Activated CD4-positive, alpha-beta T cell treated with anti-CD3 and anti-CD28 coated beads, Interleukin-2, amount 50 U/mL, for 16 hours (primary cell): ENCODE measurements at places on chromosomes 7 and 10.

GRCh38 chr10:94293354-94293753, 69.4 kb downstream of the NOC3L start:
- no peak for DNase-seq

DNA sequence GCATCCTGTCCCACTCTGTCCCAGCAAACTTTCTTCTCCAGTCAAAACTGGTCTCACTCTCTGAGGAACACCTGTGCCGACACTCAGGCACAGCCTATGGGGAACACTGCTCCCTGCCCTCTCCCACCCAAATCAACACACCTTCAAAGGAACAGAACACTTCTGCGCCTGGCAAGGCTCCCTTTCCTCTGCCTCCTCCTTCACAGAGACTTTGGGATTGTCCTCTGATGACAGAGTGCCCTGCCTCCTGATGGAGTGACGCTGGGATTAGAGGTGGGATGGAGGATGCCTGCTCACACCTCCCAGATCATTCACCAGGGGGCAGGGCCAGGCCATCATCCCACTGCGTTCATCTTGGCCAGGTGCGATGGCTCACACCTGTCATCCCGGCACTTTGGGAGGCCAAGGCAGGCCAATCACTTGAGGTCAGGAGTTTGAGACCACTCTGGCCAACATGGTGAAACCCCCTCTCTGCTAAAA, 26.5 kb downstream of the KLF6 start:
- no peak for DNase-seq

- no peak for DNase-seq
Measured at GRCh38 chr7:37832194-37832593, 16.2 kb upstream of the NME8 start.

- no peak for DNase-seq
Measured at GRCh38 chr7:119959811-119960210, 313.2 kb upstream of the KCND2 start.

GRCh38 chr7:80411621-80412020, 100.2 kb downstream of the GNAT3 start:
- DNase-seq, result no peak

GRCh38 chr7:3272691-3273141, 28.3 kb upstream of the SDK1 start:
- no peak for DNase-seq

GRCh38 chr10:454860-455259, 234.6 kb downstream of the DIP2C start:
- DNase-seq, result no peak

DNA sequence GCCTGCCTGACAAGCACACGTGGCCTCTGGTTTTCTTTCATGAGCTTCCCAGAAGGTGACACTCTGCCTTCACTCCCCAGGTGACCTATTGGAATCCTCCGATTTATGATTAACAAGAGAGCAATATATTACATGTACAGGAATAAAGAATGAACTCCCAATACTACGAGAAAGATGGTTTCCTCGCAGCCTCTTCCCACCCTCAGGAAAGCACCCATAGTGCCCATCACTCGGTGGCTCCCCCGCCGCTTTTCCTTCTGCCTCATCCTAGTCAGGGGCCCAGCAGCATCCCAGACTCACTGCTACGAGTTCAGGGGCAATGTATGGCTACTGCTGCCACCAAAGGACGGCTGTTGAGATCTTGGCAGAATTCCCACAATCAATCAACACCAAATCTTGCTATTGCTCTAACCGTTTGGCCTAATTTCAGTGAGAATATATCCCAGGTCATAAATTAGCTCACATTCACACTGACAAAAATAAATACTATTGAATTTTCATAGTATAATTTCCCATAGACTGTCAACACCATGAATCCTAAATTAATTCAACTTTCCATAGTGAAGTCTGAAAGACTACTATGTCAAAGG, 196.3 kb downstream of the TNS3 start:
- no peak for DNase-seq

DNA sequence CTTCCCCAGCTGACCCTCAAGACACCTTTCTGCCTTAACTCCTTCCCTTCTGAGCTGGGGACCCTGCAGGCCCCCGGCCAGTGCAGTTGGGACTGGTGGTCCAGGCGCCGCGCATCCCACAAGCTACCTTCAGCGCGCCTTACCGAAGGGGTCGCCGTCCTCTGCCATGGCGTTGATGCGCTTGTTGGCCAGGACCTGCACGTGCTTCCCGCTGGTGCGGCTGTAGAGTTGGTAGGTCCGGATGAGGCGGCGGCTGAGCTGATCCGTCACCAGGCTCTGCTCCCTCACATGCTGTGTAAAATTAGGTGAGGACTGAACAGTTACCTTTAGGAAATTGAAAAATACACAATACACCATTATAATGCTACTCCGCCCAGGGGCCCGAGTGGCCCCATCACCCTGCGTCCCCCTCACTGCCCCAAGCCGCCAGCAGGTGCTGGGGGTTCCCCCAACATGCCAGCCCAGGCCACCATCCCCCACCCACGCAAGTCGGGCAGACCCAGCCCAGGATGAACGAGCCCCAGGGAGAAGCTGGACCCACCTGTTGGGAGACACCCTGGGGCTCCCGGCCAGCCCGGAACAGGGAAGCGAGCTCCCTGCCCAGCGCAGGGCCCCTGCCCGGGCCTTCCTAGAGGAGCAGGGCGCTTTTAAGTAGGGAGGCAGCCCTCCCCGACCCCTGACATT, 1.2 kb downstream of the FGF8 start:
- DNase-seq, result no peak

DNA sequence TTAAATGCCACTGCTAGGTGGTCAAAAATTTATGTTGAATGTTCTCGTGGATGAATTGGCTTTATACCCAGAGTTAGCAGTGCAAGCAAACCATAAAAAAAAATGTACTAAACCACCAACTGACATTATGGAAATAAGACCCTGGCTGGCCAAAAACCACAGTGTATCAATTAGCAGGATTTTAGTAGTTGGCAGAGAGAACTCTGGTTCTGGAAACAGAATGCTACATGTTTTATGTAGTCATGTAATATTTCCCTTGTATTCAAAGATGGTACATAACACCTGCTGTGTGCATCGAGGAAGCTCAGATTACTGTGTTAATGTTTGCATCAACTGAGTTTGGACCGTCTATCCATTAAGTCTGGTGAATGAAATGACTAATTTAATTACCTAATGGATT, 618.5 kb downstream of the CCSER2 start:
- no peak for DNase-seq

- DNase-seq, result no peak
Measured at GRCh38 chr10:8144496-8144895, 90.0 kb downstream of the GATA3 start.

DNA sequence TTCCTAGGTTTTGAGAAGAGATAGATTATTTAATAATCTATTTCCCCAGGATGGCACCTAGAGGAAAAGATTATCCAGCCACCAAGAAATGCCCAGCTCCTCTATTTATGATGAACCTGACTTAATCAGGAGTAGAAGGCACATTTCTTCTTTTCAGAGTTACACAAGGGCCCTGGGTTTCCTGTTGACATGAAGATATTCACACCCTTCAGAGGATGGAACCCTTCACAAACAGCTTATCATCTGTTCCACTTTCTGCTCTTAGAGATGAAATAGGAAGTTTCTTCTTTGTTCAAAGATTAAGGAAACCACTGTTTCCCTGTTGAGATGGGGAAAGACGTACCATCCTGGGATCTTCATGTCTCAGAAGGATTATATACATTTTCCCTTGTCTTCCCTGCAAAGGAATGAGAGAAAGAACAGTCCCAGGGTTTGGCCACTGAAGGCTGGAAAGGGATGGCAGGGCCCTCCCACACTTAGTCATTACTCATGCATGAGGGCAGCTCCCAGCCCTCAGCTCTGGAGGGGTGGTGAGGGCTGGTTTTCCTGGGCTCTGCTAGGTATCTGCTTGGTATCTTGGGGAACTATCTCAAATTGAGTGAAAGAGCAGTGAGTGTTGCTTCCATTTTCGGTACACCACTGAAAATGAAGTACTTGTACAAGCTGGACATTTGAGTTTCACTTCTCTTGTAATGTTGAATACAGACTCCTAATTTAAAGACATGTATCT, 64.0 kb downstream of the MTPAP start:
- DNase-seq, result no peak

- DNase-seq, result no peak
Measured at GRCh38 chr7:103704701-103705100, 258.7 kb upstream of the SLC26A5 start.

GRCh38 chr10:133359554-133359971, 1.7 kb upstream of the FUOM start:
- no peak for DNase-seq

DNA sequence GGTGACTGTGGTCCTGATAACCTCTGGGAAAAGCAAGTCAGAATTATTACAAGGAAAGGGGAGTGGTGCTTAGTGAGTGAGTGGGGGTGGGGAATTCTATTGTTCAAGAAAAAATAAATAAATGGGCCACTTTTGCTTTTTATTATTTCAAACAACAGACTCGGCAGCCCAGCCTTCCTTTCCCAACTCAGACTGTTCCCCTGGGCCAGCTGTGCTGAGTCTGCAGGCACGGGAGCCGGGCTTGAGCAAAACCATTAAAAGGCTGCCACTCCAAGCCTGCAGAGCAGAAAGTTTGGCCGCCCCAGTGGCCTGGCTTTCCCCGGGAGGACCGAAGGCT, 90.0 kb downstream of the PLXNA4 start:
- no peak for DNase-seq
